ENCODE measurements at places on chromosomes 4 and X. TPM values are rescaled to one million over a fixed set of nuclear protein-coding genes. Genes with fewer than 3 reads are reported as not detected.
A peak's percentile ranks its signal among the peaks of the same experiment; 100 is the strongest.

DNA sequence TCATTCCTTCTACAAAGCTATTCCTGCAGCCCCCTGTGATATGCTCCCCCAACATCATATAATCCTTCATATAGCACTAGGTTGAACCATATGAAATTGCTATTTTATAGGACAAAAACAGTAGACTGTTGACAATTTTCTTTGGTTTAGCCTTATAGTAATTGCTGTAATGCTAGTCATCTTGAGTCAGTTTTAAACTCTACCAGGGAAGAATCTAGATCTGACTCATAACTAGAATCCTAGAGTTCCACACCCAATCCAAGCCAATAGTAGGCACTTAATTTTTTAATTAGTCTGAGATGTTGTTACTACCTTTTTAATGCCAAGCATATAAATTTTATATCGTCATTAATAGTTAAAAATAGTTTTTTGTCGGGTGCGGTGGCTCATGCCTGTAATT is 136.8 kb downstream of the CHRNA9 start:
- DNase-seq = no peak

GRCh38 chr4:1035510-1035909 is 24.1 kb downstream of the FGFRL1 start:
- DNase-seq = no peak

- no peak for DNase-seq
Measured at GRCh38 chrX:136168929-136169735, 21.8 kb downstream of the FHL1 start.

DNA sequence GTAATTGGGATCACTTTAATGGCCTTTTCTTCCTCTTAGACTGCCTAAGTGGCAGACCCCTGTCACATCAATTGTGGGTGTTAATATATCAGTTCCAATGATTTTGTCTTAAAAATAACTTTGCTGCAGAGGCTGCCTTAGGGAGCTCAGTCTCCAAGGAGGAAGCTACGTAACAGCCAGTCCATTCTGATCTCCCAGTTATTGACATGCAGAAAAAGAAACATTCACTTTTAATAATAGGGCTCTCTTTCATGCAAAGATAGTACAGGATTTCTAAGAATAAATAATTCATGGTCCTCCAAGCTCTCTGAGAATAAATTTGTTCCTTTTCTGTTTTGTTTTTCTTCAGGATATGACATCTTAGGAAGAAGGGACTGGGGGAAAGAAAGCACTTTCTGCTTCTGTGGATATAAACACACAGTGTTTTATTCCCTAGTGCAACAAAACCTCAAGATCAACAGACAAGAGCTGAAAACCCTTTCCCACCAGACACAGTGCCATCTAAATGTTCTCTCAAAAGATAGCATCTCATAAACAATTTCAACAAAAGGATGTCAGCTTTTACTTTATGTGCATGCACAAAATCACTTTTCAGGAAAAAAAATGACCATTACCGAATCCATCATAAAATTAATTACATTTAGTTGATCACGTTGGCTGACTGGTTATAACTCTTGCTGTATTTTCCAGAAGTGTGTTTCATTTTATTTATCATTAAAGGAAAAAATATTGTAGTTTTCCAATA is 372.4 kb upstream of the SLC7A11 start:
- no peak for DNase-seq

DNA sequence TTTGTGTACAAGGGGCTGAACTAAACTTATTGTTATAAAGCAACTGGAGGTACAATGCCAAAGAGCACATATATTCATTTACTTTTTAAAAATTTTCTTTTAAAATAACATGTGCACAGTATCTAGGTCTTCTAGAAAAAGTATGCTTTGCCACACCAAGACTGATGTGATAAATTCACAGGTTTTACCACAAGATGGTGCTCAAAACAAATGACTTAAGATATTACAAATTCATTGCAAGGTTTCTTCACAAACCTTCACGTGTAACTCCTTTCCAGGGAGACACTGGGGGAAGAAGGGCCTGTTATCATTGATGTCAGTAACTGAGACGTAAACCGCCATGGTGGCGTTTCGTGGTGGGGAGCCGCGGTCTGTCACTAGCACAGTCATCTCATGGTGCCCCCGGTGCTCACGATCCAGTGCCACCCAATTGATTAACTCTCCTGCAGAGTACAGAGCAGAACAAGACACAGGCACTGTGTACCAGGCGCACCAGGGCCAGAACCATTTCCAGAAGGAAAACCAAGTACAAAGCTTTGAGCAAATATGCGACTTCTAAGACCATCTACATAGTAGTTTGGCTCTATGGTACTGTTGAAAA is 162.2 kb downstream of the DCHS2 start:
- no peak for DNase-seq

- DNase-seq = no peak
Measured at GRCh38 chrX:153400146-153401132, 711 bp downstream of the PNMA6E start.

DNA sequence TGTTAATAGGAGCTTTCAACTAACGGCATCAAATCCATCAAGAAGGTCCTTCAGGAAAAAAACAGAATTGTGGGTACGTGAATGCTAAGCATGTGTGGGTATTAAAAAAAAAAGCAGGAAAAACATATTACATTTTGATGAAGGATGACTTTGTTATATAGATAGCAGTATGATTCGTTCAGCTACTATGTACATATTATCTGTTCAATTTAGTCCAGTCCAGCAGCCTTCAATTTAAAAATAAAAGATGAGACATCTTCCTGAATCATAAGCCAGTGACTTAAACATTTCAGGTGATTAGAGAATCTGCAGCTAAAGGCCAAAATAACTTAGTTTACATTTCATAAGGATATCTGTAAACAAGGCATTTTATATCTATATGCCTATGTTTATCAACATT is 63.4 kb downstream of the LCORL start:
- no peak for DNase-seq

GRCh38 chr4:127959794-127960193 is 5.2 kb downstream of the MFSD8 start:
- no peak for DNase-seq

GRCh38 chr4:153234885-153235284 is 30.6 kb downstream of the TRIM2 start:
- no peak for DNase-seq

DNA sequence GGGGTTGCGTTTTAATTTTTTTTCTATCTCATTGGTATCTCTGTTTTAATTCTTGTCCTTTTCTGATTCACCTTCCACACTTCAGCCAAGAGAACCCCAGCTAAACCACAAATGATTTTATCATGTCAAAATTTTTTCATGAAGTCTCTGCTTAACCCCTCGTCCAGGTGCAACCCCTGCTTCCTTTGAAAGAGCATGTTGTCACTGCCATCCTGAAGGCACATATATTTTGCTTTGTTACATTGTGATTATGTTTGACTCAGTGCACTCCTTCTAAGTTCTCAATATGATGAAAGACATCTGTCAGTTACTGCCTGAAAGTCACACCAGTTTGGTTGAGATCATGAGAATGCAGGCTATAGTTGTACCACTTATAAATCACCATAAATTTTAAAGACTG is 99.9 kb upstream of the FMR1 start:
- no peak for DNase-seq

GRCh38 chrX:126701380-126701779 is 118.1 kb upstream of the PRR32 start:
- DNase-seq = no peak

GRCh38 chr4:1950369-1950768 is 58.4 kb downstream of the NELFA start:
- no peak for DNase-seq

GRCh38 chrX:130444641-130445336 is 43.0 kb downstream of the RBMX2 start:
- DNase-seq = no peak

GRCh38 chr4:112931001-112931400 is 118.5 kb upstream of the ANK2 start:
- no peak for DNase-seq

- no peak for DNase-seq
Measured at GRCh38 chrX:136627409-136627808, 20.5 kb upstream of the CD40LG start.

DNA sequence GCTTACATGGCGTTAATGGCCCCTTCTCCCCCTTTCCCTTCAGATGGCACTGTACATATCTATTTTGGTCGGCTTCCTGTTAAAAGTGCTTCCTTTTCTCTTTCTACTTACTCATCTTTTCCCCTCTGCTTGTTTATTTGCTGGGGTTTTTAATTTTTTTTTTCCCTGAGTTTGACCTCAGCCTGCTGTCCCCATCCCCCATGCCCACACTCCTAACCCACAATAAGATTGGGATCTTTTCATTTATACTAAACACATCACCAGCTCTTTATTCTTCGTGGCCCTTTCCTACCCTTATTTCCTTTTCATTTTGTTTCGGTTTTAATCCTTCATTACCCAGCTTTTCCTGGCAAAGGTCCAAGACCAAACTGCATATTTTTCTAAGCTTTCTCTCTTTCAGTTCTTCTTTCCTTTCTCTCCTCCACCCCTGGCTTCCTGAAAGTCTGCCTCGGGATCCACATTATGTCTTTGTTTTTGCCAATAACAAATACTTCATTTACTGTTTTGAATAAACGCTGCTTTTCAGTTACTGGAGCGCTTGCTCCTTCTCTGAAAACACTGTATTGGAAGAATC is 152.0 kb upstream of the USP9X start:
- peak; percentile 12 for DNase-seq

The TXK gene
- 4.2 TPM for polyA plus RNA-seq

The DMD gene
- polyA plus RNA-seq = 18.8 TPM

The TECRL gene
- not detected for polyA plus RNA-seq

The MAMLD1 gene
- polyA plus RNA-seq = 6.8 TPM

The MAGEE1 gene
- polyA plus RNA-seq = 5.6 TPM

The OTC gene
- polyA plus RNA-seq = not detected

The SPANXN3 gene
- not detected for polyA plus RNA-seq

The RAB39B gene
- polyA plus RNA-seq = 3.0 TPM

The PABPC5 gene
- 6.1 TPM for polyA plus RNA-seq

The INPP4B gene
- polyA plus RNA-seq = 11.7 TPM

The SSX4 gene
- not detected for polyA plus RNA-seq

The SUPT20HL1 gene
- not detected for polyA plus RNA-seq

The MAGED4B gene
- 66.5 TPM for polyA plus RNA-seq

Measured in renal cortex interstitium (tissue), 15 donors.